Stimulated activated CD8-positive, alpha-beta memory T cell treated with anti-CD3 and anti-CD28 coated beads, Interleukin-7, amount 100 ng/mL, for 48 hours (primary cell): ENCODE measurements at places on chromosomes 2 and 18.

GRCh38 chr2:105697781-105698449 lies 46.8 kb upstream of the NCK2 start:
- DNase-seq, result no peak

DNA sequence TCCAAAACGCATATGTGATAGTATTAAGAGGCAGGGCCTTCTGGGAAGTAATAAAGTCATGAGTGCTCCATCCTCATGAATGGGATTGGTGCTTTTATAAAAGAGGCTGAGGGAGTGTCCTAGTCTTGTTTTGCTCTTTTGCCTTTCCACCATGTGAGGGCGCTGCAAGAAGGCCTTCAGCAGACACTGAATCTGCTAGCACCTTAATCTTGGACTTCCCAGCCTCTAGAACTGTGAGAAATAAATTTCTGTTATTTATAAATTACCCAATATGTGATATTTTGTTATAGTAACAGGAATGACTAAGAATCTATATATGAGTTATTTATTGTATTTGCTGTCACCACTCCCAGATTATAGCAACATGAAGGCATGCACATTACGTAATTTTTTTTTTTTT lies 63.5 kb downstream of the PLA2R1 start:
- DNase-seq, result no peak

- DNase-seq, result no peak
These were observed 16.9 kb downstream of the ZNF236 start for GRCh38 chr18:76839086-76839794.

- DNase-seq, result no peak
These were observed 24.0 kb downstream of the ZNF385B start for GRCh38 chr2:179837408-179837807.
